ENCODE measurements at places on chromosomes 7 and 10.

GRCh38 chr7:35894721-35895120, 93.9 kb downstream of the SEPTIN7 start:
- DNase-seq = no peak

DNA sequence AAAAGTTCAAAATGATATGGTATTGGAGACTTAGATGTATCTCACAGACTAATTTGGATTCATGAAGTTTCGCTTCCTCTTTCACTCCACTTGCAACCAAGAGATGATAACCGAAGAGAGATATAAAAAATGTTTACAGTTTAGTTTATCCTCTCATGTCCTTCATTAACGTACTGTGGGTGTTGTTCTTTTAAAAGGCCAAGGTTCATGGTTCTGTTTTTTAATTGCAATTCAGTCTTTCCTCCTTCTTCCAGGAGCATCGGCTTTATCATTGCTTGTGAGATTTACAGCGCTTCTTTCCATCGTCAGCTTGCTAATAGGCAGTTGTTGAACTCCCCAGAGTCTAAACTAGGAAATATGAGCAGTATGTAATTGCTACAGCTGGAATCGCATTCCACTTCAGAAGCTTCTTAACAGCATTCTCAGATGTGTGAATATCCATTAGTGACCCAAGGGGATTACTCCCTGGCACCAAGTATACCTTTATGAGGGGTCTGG, 75.9 kb upstream of the HGF start:
- no peak for DNase-seq

DNA sequence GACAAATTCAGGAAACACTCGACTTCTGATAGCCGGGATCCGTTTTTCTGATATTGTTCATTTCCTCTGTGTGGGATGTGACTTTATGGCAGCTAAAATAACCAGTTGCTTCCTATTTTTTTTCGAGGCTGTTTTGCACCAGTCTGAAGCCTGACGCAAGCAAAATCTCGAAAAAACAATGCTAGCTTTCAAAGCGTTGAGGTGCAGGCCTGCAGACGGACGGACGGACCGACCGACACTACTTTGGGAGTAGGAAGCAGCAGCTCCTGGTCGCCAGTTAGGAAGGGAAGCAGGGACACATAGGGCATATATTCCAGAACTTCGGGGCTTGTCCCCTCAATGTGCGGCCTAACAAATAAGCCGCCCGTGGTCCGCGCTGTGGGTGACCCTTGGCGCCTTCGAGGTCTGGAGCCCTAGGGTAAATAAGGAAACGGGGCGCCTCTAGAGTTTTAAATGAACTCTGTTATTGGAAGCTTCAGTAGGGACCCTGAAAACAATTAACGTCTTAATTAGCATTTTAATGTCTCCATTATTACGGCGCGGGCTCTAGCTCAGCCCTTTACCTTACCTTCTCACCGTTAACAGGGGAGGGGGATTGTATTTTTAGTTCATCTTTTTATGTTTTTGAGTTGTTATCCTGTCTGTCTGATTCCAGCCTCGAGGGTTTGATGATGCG, 1.3 kb downstream of the HHEX start:
- no peak for DNase-seq

GRCh38 chr7:117776224-117776623, 97.0 kb downstream of the CTTNBP2 start:
- no peak for DNase-seq

GRCh38 chr7:140209866-140210609, 33.3 kb upstream of the KDM7A start:
- no peak for DNase-seq

GRCh38 chr7:126302639-126303038, 950.1 kb downstream of the GRM8 start:
- DNase-seq = no peak

GRCh38 chr7:15612205-15612604, 50.4 kb upstream of the AGMO start:
- DNase-seq = no peak

- no peak for DNase-seq
Measured at GRCh38 chr10:47111329-47111862, 188.6 kb upstream of the GDF10 start.

GRCh38 chr10:52623761-52624160, 148.8 kb downstream of the MBL2 start:
- no peak for DNase-seq

DNA sequence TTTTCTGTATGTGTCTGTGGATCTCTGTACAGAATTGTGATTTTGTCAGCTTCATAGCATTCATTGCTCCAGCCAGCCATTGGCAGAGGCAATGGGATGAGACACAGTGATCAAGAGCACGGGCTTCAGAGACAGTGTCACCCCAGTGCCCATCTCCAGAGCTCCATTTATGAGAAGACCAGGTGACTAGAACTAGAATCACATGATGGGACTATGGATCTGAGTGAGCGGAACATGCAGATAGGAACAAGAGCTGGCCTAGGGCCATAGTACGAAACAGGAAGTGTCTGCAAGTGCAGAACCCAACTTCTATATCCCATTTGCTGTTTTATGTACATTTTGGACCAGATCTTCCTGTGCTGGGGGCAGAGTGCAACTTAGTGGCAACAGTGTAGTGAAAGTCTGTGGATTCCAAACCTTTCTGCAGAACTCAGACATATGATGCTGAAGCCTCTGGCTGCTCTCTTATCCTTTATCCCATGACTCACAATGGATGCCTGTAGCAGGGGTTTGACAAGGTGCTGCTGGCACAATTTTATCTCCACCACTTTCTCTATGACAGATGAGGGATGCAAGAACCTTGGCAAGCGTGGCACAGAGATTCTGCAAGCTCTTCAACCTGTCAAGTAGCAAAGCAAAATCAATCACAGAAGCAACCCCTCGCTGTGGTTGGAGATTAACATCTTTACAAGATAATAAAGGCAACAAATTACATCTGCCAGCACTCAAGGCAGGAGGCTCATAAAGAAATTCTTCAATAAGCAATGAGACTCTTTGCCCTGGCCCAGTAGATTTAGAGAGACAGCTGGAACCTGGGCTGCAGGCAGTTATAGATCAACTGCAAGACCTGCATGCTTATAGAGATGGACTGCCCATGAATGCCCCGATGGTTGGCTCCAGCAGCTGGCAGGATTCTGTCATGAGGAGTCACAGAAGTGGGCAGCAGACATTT, 681.3 kb downstream of the TNS3 start:
- no peak for DNase-seq

DNA sequence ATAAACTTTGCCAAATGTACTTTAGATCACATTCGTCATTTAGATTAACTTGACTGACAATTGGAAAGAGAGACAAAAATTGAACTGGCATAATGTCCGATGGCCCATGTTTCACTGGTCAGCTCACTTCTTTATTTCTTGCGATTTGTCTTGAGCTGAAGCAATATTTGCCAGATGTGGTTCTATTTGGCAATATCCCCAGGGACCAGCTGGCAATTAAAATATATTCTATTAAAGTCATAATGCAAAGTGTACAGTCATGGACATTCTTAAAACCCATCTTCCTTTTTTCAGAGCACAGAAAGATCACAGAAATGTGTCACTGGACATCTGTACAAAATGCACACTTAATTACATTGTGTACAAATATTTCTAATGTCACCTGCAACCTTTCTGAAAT, 26.3 kb downstream of the NEBL start:
- no peak for DNase-seq

DNA sequence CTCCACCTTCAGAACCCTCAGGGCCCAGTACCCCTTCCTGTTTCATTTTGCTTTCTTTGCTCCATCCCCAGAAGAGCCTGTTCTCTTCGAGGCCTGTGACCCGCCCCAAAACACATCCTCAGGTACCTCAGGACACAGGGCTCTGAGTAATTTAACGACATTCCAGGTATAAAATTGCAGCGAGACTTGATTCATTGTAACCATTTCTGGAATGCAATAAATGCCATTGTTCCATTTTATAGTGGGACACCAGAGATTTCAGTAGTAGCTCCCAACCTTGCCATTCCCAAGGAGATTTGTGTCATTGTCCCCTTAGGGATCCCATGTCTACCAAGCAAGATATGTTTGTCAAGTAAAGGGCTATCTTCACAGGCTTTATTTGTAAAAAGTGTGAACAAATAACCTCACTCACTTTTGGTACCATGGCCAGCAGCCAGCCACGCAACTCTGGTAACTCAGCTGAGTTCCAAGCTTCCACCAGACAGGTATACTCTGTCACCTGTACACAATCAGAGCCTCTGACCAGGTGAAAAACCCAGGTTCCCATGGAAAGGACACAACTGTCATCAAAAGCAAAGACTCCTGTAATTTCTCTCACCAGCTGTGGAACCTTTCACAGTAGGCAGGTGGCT, 441.3 kb downstream of the PLXNA4 start:
- DNase-seq = no peak

- no peak for DNase-seq
Measured at GRCh38 chr7:81684514-81685269, 85.2 kb downstream of the HGF start.

GRCh38 chr7:158590181-158590530, 2.5 kb upstream of the PTPRN2 start:
- no peak for DNase-seq

- DNase-seq = no peak
Measured at GRCh38 chr10:22693371-22693784, 21.0 kb downstream of the PIP4K2A start.

DNA sequence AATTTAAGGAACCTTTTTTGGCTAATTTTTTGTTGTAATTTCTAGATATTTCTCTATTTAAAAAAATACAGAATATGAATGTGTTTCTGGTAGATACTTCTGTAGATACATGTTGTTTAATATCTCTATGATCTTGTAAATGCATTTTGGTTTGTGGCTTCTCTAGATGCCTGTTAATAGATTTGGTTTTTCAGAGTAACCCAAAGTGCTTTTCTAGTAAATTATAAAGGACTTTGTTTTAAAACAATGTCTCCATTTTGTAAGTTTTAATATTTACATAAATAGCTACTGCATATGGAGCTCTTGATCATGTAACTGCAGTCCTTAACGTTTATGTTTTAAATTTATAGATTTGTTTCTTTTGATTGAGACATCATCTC, 88.5 kb downstream of the MDFIC start:
- DNase-seq = no peak

- DNase-seq = no peak
Measured at GRCh38 chr7:108442039-108442568, 14.1 kb downstream of the NRCAM start.

DNA sequence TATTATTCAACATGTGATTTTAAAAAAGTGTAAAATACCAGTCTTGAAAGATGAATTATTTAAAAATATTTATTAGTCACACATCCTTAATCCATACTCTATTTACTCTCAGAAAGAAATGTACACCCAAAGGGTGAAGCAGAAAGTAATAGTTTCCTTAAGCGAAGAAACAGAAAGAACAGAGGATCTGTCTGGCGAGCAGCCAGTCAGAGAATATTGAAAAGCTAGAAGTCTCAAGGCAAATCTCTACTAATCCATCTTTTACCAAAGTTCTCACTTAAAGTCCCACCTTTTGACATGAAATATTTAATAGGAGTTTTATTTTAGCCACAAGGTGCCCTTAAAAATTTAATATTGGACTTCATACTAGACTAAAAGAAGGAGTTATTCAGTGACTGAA, 46.7 kb downstream of the MKX start:
- DNase-seq = no peak

- DNase-seq = no peak
Measured at GRCh38 chr10:47027108-47027783, 116.0 kb downstream of the PTPN20 start.

DNA sequence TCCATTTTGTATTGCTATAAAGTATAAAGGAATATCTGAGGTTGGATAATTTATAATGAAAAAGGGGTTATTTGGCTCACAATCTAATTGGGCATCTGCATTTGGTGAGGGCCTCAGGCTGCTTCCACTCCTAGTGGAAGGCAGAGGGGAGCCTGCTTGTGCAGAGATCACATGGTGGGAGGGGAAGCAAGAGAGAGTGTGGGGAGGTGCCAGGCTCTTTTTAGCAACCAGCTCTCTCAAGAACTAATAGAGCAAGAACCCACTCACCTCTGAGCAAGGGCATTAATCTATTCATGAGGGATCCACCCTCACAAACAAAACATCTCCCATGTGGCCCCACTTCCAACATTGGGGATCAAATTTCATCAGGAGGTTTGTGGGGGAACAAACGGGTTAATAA, 64.6 kb downstream of the OGDH start:
- DNase-seq = no peak

DNA sequence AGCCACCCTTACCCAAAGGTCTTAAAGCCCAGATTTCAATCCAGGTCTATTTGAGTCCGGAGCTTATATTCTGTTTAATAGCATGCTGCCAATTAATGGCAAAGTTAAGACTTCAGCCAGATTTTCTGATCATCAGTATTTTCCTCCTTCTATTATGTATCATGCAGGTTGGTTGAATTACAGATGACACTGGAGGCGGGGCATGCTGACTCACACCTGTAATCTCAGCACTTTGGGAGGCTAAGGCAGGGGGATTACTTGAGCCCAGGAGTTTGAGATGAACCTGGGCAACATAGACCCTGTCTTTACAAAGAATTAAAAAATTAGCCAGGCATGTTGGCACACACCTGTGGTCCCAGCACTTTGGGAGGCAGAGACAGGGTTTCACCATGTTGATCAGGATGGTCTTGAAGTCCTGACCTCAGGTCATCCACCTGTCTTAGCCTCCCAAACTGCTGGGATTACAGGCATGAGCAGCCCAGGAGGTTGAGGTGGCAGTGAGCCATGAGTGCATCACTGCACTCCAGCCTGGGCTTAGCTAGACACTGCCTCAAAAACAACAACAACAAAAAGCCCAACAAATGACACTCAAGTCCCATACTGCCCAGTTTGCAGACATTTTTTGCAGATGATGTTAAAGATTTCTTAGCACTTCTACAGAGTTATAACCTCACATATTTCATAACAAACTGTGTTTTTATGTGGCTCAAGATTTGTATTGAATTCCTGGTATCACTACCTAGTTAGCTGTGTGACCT, 62.5 kb downstream of the MCU start:
- no peak for DNase-seq

DNA sequence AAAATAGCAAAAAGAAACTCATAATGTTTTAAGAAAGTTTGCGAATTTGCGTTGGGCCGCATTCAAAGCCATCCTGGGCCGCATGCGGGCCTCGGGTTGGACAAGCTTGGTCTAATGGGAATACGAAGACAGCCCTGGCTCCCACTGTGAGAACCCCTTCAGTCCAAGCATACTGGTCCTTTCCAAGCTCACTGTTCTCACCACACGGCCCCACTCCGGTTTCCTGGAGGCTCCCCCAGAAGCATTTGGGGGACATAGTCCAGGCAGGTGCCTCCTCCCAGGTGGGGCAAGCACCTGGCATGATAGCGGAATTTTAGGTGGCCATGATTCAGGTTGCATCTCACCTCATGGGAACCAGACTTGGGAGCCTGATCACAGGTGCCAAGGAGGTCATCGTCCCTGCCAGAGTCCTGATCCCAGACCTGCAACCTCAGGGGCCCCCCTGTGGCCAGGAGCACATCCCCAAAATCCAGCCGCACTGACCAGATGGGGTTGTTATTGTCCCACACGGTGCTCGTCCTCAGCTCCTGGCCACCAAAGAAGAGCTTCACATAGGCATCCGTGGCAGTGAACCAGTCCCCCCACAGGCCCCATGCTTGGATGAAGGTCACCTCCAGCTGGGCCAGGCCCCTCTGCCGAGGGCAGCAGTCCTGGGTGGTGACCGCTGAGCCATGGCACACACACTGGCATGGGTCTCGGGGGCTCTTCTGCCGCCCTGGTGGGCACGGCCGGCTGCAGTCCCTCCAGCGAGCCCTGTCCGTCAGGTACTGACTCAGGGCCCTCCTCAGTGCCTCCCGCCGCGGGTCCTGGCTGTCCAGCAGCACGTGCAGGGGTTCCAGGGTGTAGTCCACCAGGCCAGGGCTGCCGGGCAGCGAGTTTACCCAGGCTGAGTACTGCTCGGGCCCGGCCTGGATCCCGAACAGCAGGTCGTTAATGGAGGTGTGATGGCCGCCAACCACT, 4.4 kb downstream of the PRF1 start:
- DNase-seq = no peak
